GM12892 (cell line): ENCODE measurements at places on chromosomes 2 and 18.
A peak's percentile ranks its signal among the peaks of the same experiment; 100 is the strongest.

- no peak for DNase-seq
Observed at GRCh38 chr2:156704132-156704531, 268.0 kb downstream of the GPD2 start.

DNA sequence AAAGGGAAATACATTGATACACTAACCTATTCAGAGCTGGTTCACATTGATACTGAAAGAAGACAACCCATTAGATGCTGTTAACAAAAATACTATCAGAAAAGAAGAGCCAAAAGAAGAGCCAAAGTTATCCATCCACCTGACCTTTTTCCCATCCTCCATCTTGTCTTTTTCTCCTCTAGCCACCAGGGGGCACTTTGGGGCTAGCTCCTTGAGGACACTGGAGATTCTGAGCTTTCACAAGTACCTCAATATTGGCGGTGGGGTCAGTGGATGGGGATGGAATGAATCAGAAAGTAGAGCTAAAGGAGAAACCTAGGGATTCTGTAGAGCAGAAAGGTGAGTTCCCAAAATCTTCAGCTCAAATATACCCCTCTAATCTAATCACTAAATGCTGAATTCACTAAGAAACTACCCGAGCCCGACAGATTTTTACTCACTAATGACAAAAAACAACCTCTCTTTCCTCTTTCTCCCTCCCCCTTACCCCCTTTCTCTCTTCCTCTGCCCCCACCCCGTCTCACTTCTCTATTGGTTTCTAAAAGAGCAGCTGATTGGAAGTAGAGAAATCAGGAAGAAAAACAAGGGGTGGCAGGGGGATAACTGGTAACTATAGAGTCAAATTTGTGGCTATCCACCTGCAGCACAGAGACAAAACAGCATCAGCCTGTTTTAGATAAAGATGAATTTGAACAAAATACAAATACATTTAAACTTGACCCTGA lies 203.3 kb downstream of the TCF4 start:
- DNase-seq, result no peak

- DNase-seq, result no peak
Observed at GRCh38 chr18:59990121-59990823, 90.5 kb downstream of the PMAIP1 start.

DNA sequence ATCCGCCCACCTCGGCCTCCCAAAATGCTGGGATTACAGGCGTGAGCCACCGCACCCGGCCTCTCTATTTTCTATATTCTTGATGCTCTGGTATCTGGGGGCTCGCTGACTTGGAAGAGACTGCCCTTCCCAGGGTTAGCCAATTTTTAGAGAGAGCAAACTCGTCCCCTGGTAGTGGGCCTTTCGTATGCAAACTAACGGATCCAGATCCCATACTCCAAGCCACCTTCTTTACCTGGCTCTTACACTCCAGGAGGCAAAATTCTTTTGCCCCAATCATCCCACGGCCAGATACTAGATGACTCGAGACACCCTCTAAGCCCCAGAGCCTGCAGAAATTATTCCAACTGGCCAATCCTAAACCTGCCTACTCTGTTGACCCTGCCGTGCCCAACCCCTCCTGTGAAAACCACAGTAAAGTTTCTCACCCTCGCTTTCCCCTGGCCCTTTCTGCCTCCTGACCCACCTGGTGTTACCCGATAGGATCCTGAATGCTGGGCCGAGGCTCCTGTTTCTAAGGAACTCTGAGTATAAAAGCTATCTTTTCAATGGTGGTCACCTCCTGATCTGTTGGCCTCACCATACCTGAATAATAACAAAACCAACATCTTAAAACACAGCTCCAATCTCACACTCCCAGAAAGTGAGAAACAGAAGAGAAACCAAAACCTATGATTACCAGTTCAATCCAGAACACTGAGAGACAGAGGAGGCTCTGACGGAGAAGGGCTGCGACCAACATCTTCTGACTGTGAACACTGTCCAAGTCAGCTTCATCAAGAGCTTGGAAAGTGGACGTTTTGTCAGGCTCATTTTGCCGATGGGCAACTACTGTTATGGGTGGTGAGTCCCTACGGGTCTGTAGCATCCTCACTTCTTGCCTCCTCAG lies 57.6 kb upstream of the ZNF532 start:
- DNase-seq, result peak; percentile 33

DNA sequence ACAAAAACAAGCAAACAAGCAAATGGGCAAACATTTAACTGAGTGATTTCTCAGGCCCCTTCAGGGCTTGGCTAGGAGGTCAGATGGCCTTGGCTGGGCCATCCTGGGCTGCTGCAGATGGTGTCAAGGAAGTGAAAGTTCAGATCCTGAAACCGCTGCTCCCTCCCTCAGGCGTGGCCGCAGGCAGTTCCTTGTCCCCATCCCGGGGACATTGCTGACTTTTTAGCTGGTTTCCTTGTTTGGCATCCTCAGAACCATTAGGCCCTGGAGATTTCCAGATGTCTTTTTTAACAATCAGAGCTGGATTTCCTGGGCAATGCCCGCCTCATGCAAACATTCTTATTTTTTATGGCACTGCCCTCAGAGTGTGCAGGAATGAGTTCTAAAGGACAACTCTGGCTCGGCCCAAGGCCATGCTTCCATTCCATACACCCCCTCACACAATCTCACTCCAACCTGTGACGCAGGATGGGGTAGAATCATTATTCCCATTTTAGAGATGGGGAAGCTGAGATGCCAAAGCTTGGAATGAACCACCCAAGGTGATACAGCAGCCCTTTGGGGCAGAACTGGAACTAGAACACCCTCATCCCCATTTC lies 86.1 kb upstream of the ZCCHC2 start:
- no peak for DNase-seq

GRCh38 chr2:46276642-46277041 lies 20.6 kb upstream of the EPAS1 start:
- DNase-seq, result no peak

- no peak for DNase-seq
Observed at GRCh38 chr18:1408376-1408775, 503.7 kb downstream of the ADCYAP1 start.

DNA sequence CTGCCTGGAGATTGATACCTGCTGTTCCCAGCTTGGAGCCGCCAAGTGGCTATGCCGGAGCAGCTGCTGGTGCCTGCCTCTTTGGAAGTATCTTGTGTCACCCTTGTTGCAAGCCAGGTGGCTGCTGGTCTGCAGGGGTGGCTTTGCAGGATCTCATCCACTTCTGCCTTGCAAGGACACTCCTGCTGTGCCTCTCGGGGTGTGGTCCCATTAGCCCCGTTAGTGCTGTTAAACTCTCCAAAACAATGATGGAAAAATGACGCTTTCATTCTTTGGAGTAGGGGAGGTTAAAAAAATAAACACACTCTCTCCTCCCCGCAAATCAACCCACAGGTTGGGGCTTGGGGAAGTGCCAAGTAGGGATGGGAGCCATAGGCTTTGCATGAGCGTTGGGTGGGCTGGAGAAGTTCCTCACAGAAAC lies 352.8 kb downstream of the RNF144A start:
- DNase-seq, result no peak

DNA sequence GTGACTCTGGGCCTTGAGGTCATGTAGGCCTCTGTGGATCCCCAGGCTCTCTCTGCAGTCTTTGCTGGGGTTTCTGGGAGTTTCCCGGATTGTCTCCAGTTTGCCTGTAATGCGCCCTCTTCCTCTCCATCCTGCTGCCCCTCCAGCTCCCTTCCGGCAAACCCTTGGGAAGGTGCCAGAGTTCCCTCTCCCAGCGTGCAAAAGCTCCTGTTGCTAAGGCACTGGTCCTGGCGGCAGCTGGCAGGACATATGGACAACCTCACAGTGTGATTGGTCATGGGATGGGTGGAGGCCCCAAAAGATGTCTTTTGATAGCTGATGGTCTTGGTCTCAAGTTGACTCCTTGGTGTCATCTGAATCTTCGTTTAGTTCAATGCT lies 320.1 kb downstream of the CYP26B1 start:
- no peak for DNase-seq
